ENCODE measurements at places on chromosomes 5 and 9.
A peak's percentile ranks its signal among the peaks of the same experiment; 100 is the strongest.

GRCh38 chr5:143606043-143606752 is 202.7 kb upstream of the NR3C1 start:
- DNase-seq = no peak

GRCh38 chr5:140925806-140926442 is at the start of gene PCDHAC1:
Gene PCDHAC1 (plus strand): TSS chr5:140926299. CDS start chr5:140926893, 594 bp downstream.
- no peak for DNase-seq

- no peak for DNase-seq
Observed at GRCh38 chr5:155019601-155020226, 6.2 kb downstream of the KIF4B start.

DNA sequence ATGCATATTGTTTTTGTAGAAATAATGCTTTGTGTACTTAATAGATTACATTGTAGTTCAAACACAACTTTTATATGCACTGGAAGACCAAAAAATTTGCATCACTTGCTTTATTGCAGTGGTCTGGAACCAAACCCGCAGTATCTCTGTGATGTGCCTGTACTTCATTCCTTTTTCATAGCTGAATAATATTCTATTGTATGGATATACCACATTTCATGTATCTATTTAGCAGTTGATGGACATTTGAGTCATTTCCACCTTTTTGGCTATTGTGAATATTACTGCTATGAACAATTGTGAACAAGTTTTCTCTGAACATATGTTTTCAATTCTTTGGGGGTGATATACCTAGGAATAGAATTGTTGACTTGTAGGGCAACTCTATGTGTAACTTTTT is 40.1 kb downstream of the ITGA1 start:
- DNase-seq = no peak

- DNase-seq = no peak
Observed at GRCh38 chr9:134869554-134870300, 10.9 kb upstream of the FCN2 start.

DNA sequence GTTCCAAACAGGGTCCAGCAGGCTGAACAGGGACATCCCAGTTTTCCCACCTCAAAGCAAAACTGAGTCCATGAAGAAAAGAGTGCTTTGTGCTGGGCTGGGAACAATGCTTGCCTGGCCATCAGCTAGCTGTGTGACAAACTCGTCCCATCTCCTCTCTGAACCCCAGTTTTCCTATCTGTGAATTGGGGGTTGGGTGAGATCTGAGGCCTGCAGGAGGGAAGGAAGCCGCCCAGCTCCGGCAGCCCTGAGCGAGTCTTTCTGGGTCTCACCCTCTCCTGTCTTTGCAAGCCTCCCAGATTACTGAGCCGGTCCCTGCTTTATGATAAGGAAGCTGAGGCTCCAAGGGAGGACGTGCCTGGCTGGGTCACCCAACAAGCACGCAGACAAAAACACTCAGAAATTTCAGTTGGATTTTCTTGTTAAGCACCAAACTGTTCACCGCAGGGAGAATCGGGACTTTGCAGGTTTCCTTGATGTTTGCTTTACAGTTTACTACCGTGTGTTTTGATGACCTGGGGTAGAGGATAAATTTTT is 82.6 kb upstream of the LMX1B start:
- no peak for DNase-seq

DNA sequence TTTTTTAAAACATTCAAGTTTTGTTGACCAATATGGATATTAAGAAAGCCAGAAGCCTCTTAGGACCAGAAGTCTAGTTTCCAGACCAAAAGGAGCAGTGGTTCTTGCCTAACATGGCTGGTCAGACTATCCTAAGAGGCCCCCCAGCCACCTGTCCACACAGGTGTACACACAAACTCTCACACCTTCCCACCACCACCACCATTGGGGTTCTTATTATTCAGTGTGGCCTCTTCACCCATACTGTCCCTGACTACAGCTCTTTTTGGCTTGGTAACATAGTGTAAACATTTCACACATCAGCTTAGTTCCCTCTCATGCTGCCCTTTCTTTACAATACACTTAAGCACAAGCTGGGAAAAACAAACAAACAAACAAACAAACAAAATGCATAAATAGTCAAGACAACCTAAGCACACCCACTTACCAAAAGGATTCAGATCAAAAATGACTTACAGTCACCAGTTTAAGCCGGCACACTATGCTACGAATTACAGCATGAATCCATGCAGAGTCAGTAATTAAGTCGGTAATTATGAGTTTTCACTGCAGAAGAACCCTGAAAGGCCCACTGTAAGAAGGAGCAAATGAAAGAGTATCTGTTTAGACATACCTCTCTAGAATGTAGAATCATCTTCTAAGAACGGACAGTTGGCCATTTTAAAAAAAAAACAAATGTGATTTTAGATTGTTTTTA is 9.5 kb downstream of the LHFPL2 start:
- no peak for DNase-seq

GRCh38 chr9:91086657-91087461 is 274.9 kb downstream of the AUH start:
- no peak for DNase-seq

DNA sequence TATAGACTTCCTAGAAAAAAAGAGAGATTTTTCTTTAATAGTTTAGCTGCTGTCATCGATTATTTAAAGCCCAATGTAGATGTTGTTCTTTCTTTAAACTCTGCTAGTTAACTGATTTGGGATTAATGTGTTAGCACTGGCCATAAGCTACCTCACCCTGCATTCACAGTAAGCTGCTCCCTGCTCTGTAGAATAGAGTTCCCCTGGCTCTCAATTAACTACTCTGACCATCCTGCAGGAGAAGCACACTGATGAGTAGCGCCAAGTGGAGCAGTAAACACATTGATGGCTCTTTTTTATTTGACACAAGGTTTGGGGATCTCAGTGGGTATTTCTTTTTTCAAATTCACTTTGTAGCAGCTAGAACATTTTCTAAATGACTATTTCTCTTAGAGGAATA is 807.9 kb upstream of the ZNF608 start:
- DNase-seq = no peak

DNA sequence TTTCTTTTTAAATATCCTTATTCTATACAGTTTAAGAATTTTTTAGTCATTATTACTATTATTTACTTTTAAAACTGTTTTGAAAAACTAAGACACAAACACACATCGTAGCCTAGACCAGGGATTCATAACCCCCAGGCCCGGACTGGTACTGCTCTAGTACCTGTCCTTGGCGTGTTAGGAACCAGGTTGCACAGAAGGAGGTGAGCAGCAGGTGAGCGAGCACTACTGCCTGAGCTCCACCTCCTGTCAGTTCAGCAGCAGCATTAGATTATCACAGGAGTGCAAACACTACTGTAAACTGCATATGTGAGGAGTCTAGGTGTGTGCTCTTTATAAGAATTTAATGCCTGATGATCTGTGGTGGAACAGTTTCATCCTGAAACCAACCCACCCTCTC is 357.0 kb downstream of the PTPRD start:
- no peak for DNase-seq

DNA sequence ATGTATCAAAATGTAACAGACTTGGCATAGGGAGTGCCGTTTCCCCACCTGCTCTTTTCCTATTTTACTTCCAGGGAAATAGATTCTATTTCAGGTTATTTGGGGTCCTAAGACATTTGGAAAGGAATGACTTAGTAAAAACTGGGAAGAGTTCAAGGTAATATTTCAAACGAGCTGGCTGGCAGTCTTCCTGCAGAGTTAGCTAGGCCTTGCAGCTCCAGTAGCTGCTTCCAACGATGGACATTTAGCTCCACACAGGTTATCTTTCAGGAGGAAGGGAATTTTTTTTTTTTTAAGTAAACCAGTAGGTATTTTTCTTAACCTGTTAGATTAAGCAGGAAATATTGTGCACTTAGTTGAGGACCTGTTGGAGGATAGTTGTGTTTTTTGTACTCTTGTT is 45.2 kb downstream of the TLE4 start:
- no peak for DNase-seq

DNA sequence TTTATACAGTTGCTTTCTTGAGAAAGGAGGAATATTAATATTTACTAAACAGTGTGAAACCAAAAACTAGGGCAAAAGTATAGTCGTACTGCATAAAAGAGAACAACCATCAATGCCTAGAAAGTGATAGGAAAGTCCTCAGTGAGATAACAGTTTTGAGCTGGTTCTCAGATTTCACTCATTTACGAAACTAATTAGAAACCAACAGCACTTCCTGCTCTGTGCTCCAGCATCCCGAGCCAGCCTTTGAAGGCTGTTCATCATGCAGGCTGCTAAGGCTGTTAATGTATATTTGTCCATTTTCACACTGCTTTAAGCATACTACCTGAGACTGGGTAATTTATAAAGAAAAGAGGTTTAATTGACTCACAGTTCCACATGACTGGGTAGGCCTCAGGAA is 2039.9 kb downstream of the EFNA5 start:
- DNase-seq = no peak

GRCh38 chr9:83937861-83938455 is 16.7 kb upstream of the KIF27 start:
- DNase-seq = no peak

GRCh38 chr5:66021585-66021984 is 95.2 kb downstream of the ERBIN start:
- no peak for DNase-seq

GRCh38 chr5:127084656-127085055 is 11.4 kb upstream of the C5orf63 start:
- no peak for DNase-seq

- DNase-seq = no peak
Observed at GRCh38 chr9:8491563-8491962, 692.0 kb upstream of the DMAC1 start.

DNA sequence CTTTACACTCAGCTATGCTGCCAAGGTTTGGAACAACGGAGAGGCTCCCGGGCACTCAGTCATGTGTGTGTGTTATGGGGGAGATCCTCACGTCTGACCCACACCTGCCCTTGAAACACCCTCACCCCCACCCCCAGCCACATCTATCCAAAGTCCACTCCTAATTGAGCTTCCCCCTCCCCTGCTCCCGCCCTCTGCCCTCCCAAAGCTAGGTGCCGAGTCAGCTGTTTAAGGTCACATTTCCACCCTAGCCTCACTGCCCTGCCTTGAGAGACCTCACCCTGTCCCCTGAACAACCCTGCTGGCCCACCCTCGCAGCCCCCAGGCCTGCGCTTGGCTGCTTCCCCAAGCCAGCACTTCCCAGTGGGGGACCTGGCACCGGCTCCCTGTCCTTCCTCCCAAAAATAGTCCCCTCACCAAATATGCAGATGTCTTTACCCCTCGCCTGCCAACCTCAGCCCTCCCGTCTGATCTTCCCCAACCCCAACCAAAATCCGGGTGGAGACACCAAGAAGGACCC is 36.0 kb downstream of the GLDC start:
- no peak for DNase-seq

- DNase-seq = no peak
Observed at GRCh38 chr5:175032013-175032412, 307.6 kb downstream of the MSX2 start.

DNA sequence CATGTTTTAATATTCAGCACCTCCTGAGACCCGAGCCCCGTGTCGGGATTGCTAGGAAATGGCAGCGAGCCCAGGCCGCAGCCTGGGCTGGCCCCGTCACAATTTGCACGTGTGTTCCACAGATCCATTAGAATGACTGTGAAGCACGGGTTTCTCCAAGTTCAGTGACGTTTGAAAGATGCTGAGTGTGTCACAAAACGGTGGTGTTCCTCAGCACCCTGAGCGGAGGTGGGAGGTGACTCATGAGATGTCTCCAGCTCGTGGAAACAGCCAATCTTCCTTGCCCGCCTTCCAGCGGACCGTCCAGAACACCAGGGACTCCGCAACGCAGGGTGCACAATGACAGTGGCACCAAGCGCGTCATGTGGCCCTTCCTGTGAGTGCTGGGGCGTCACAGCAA is 412.8 kb downstream of the IRX2 start:
- no peak for DNase-seq

DNA sequence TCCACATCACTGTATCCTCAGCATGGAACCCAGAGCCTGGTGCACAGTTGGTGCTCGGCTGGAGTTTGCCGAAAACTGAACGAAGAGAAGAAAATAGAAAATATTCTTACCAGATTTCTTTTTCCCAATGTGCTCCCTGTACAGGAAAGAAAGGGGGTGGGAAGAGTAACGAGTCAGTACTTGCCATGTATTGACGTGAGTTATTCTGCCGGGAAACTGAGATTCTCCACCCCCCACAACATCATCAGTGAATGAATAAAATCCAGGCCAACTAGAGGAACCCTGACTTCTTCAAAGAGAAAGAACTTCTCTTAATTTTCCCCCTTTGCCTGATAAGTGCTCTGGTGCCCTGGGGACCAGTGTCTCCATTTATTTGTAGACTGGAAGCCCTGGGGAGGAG is 80.6 kb downstream of the SH3PXD2B start:
- no peak for DNase-seq

GRCh38 chr9:127785023-127785932 is 556 bp upstream of the CDK9 start:
- DNase-seq = peak; percentile 87

DNA sequence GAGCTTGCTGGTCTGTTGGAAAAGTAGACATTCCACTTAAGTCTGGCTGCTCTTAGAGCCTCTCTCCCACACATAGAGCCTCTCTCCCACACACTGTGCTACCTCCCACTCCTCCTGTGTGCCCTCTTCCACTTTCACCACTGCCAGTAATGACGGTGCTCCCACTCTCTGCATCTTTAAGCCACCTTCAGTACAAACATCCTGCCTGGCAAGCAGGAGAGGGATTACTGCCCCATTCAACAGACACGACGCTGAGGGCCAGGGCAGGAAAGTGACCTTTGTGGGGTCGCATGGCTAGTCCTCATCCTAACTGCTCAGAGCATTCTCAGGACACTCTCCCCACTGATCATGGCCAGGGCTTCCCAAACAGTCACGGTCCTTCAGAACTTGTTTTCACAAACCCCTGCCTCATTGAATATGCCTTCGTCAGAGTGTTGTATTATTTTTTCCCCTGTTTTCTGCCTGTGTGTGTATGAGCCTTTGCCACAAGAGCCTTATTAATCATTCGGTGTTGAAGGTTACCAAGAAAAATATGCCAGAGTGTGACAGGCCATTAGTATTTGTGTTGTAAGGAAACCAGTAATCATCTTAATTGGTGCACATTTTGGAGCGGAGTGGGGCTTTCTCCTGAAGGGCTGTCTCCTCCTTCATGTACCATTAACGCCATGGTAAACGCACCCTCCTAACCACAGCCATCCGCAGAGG is 87.1 kb upstream of the SAP30L start:
- no peak for DNase-seq

- no peak for DNase-seq
Observed at GRCh38 chr5:54176066-54176830, 134.1 kb downstream of the ARL15 start.

- no peak for DNase-seq
Observed at GRCh38 chr5:59732301-59732700, 161.2 kb downstream of the PDE4D start.

- DNase-seq = no peak
Observed at GRCh38 chr5:33583332-33583731, 142.6 kb downstream of the TARS1 start.

GRCh38 chr5:78811866-78812265 is 163.3 kb upstream of the LHFPL2 start:
- DNase-seq = no peak

- DNase-seq = no peak
Observed at GRCh38 chr5:122154910-122155309, 25.6 kb downstream of the ZNF474 start.

DNA sequence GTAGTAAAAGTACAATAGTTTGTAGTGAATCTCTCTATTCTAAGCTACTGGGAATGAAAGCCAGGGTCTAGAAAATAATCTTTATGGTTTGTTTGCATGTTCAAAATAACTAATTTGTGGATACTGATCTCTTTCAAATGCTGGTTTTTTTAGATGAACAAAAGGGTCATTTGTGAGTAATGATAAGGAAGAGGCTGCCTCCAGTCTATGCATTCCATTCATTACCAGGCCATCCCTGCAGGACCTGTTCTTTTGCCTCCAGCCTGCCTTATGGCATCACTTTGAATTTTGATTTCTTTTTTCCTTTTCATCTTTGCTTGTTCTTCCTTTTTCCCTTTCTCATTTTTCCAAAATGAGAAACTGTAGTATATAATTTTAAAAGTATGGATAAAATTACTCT is 312.3 kb downstream of the CWC27 start:
- DNase-seq = no peak

Measured in activated naive CD4-positive, alpha-beta T cell (primary cell).